Non-pigmented ciliary epithelial cell (primary cell): ENCODE measurements at places on chromosomes 4 and X.
A peak's percentile ranks its signal among the peaks of the same experiment; 100 is the strongest.

DNA sequence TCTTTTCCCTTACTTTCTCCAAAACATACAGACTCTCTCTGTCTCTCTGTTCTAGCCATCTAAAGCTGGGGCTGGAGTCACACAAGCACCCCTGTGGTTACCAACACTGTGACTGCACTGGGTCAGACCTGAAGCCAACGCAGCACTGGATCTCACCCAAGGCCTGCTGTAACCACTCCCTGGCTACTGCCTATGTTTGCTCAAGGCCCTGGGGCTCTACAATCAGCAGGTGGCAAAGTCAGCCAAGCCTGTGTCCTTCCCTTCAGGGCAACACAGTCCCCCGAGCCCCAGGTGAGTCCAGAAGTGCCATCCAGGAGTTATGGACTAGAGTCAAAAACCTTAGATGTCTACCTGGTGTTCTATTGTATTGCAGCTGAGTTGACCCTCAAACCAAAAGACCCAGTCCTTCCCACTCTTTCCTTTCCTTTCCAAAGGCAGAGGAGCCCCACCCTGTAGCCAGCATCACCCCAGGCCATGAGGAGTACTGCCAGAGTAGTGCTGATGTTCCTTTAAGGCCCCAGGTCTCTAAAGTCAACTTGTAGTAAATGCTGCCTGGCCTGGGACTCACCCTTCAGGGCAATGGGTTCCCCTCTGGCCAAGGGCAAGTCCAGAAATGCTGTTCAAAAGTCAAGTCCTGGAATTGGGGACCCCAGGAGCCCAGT lies 58.8 kb upstream of the RAP2C start:
- DNase-seq, result no peak

DNA sequence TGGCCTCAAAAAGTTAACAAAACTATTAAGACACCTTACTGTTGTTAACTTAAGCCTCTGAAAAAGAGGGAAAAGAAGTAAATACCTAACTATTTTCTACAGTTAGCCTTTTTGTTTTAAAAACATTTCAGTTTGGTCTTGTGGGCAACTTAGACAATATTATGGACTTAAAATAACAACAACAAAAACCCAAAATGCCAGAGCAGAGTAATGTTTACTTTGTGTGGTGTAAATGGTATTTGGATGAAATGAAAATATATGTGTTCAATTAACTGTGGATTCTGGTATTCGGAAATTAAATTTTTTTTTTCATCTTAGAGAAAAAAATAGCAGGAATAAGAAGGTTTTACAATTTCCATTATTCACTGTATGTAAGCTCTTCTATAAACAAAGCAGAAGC lies 79.6 kb upstream of the NPNT start:
- no peak for DNase-seq

GRCh38 chr4:113645771-113646441 lies 115.6 kb downstream of the CAMK2D start:
- DNase-seq, result peak; percentile 55

DNA sequence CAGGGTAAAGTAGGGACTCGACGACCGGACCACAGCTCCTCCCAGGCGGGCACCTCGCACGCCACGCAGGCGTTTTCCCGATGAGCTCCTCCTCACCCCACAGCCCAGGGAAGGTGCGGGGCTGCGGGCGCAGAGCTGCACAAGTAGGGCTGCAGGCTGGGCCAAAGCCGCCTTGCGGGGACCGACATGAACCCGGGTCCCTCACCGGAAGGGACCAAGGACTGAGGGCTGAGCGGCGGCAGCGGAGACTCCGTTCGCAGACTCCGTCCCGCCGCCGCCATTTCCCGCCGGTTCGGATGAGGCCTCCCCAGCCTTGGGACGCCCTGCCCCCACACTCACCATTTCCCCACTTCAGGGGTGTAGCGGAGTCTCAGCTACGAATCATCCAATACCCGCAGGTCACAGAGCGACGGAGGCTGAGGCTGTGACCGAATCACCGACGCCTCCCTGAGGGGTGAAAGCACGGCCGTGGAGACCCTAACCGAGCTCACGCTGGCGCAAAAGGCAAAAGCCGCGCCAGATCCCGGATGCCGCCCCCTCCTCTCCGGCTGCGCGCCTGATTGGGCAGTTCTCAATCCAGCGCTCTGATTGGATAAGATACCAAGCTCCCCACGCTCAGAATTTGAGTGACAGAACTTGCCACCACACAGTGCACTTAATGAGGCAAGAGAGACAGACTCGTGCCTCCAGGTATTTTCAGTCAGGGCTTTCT lies at the start of gene ZNF732:
ZNF732 (minus strand) TSS at position 506 of the 712 bp plus-strand sequence; CDS start at position 342, 164 bp downstream.
- peak; percentile 60 for DNase-seq

DNA sequence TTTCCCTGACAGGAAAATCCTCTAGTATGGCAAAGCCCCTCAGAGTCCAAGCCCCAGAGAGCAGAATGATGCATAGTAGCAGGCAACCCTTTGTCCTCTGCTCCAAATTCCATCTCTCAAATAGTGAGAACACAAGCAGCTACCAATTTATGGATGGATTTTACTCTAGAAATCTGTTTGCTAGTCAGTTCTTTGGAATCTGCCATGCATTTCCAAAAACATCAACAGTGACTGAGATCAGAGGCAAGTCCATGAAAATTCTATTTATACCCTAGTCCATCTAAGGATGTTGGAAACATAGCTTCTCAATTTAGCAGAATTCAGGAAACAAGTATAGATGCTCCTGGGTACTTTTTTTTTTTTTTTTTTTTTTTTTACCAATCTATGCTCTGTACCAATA lies 10.0 kb upstream of the CC2D2A start:
- DNase-seq, result no peak

- DNase-seq, result no peak
Measured at GRCh38 chrX:115322375-115322774, 32.9 kb downstream of the LUZP4 start.

DNA sequence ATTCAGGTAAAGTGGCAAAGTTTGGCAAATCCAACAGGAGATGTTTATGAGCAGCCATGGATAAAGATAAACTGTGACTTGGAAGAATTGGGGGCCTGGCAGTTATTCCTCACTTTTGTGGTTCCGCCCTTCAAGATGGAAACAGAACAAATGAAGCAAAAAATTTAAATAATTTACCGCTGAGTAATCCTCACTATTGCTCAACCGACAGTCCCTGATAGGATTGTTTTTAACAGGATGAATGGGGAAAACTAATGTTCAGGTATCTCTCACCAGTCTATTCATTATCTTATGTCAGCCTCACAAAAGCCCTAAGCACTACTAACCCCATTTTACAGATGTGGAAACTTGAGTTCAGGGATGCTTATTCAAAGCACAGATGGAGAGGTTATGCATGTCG lies 90.8 kb downstream of the FNIP2 start:
- DNase-seq, result no peak

DNA sequence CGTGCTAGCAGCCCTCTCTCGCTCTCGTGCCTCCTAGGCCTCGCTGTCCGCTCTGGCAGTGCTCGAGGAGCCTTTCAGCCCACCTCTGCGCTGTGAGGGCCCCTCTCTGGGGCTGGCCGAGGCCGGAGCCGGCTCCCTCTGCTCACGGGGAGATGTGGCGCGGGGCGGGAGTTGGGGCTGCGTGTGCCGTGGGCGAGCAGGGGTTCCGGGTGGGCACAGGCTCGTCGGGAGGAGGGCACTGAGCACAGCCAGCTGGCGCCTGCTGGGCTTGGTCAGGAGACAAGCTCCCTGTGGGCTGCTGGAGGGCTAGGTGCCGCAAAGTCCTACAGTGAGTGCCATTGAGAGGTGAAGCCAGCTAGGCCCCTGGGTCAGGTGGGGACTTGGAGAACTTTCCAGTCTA lies 994.5 kb downstream of the C4orf33 start:
- DNase-seq, result no peak

DNA sequence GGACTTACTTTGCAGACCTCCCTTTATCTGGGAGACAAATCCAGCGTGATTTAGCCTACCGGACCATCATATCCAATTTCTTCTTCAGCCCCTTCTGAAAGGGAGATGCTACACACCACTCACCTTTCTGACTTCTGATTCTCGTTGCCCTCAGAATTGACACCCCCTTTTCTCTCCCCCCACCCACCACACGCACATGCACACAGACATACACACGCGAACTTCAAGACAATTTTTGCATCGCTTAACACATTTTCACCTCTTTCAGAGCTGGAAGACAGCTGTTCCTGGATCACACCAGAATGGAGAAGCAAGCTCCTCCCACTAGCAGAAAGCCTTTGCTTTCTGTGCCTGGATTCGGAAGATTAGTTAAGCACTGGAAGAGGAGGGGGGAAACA lies 1.0 kb upstream of the SNCA start:
- DNase-seq, result no peak

DNA sequence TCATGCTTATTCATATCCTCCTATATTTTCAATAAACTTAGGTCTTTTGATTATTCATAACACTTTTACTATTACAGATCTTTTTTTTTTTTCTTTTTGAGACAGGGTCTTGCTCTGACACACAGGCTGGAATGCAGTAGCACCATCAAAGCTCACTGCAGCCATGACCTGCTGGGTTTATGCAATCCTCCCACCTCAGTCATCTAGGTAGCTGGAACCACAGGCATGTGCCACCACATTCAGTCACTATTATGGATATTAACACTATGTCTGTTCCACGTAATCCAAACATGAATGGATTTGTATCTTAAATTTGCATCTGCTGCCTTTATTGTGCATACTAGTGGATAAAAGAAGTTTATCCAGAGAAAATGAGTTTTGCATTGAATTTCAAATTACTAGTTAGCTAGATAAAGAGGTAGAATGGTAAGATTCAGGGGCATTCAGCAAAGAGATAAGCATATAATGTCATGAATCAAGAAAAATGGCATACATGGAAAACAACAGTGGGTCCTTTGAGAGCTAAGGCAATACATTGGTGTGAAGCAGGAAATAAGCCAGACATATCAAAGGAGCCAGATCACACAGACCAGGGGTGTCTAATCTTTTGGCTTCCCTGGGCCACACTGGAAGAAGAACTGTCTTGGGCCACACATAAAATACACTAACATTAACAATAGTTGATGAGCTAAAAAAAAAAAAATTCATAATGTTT lies 13.9 kb downstream of the ANAPC10 start:
- DNase-seq, result peak; percentile 60

DNA sequence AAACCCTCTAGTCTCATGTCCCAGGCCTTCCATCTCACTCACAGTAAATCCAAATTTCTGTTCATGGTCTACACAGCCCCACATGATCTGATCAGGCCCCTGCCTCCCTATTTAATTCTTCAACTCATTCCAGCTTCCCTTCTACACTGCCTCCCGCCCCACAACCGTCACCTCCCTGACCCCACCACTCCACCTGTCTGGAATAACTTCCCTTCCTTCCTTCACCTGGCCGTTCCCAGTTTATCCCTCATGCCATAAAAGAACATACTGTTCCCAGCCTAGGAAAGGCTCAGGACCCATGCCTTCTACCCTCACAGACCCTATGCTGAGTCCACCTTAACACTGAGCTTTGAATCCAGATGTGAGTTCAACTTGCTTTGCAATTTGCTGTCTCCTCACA lies 6.8 kb upstream of the CD99L2 start:
- no peak for DNase-seq

GRCh38 chr4:23978002-23978401 lies 88.2 kb upstream of the PPARGC1A start:
- DNase-seq, result no peak

DNA sequence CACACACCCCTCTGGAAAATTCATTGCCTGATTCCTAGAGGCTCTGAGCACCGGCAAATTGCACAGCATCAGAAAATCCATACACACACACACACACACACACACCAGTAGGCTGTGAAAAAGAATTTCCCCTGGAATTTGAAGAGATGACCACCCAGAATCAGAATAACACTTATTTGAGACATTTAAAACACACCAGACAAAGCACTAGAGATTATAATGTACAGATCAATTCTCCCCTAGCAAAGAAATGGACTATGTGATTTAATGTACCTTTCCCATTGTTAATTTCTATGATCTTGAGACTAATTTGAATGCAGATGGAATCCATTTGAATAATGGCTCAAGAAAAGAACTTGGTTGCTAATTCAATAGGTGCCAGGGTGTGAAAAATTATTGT lies 399.3 kb downstream of the HNRNPD start:
- no peak for DNase-seq

GRCh38 chr4:149923736-149924135 lies 108.1 kb upstream of the IQCM start:
- DNase-seq, result no peak

- DNase-seq, result no peak
Measured at GRCh38 chrX:23505531-23506303, 161.6 kb upstream of the PRDX4 start.

DNA sequence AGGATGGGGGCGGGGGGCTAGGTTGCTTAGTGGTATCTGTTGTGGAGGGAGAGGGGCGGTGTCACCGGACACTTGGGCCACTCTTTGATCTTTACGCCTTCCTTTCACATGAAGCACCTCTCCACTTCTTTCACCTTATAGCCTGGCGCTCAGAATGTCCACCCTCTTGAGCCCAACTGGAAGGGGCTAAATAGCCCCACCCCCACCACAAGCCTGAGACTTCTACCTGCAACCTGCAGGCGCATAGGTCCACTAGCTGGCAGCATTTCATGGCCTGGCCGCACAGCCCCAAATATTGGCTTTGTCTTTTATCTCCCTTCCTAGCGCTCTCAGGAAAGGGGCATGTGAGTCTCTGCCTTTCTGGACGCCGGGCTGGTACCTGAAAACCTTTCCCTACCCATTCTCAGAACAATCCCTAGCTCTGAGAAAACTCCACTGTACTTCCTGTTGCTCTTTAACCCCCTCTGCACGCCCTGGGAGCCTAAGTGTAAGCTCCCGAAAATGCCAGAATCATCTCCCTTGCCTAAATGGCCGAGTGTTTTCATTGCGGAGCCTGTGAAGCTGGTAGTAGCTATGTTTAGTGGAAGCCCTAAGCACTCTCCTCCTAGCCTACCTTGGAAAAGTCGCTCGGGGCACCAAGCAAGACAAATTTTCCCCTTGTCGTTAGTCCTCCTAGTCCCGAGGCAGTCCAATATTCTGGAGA lies 1.2 kb upstream of the TRPC5 start:
- DNase-seq, result no peak
